ENCODE measurements at places on chromosomes 1 and 21.
A peak's percentile ranks its signal among the peaks of the same experiment; 100 is the strongest.

DNA sequence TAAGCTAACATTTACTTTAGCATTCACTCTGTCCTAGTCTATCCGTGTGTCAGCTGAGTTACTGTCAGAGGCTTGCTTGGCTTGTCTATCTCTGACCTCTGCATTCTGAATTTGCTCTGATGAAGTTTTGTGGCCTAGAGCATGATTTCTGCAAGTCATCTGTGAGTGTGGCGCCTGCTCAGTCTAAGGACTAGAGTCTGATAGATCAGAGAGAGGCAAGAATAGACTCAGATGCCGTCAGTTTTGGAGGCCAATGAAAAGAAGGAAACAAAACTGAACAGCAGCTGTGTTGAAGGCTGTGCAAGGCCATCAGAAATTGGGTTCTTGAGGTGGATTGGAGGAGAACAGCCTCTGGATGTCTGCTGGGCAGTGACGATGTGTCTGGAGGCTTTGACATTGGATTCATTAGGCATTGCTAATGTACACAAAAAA is 573.1 kb downstream of the USP25 start:
- no peak for DNase-seq

DNA sequence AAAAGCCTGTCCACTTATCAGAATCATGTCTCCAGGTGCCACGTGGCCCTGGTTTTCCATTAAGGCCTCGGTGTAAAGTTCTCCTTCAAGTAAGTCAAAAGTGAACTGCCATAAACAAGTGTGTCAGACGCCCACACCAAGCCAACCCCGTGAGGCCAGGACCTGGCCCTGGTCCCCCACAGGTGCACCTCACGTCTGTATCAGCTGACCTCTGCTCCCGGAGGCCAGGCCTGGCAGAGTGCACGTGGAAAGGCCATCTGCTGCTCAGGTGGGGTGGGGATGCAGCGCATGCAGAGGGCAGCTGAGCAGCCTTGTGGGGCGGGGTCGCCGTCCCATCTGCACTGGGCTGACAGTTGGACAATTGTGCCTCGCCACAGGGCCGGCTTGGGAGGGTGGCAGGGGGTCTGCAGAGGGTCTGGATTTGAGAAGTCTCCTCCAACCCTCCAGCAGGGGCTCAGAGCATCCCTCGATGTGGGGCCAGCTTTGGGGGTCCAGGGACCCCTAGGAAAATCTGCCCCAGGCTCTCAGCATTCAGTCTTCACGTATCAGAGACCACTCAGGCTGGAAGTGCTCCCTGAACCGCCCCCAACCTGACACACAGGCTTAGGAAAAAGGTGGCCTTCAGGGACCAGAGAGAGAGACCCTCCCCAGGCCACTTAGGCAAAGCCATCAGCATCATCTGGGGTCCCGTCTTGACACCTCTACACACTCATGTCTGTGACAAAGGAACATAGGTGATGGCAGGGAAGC is 3.0 kb downstream of the SLC19A1 start:
- DNase-seq: no peak

DNA sequence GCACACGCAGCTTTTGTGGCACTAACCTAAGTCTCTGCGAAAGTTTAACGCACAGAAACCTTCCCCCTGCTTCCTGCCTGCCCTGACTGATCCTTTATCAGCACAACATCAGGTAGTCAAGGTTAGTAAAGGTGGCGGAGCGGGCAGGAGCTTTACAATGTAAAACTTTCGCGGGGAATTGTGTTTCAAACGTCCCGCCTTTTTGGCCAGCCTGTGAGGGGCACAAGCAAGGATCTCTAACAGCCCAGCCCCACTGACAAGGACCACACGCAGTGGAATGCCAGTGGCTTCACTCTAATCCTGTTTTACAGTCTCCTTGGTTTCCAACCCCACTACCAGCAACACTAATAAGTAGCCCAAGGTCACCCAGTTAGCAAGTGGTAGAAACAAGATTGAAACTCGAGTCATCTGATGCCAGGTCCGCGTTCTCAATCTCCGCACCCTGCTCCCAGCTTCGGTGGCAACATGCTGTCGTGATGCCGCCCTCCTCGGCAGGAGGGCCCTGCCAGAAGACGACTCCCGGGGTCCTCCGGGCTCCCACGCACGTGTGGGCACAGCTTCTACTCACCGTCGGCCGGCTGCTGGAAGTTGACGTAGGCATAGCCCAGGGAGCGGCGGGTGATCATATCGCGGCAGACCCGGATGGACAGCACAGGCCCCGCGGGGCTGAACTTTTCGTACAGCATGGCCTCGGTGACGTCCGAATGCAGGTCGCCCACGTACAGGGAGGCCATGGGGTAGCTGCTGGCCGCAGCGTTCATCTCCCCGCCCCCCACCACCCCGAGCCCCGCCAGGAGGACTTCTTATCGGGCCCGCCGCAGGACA is 1.2 kb downstream of the PABPC4 start:
- peak; percentile 27 for DNase-seq

- DNase-seq: no peak
Observed at GRCh38 chr1:228063251-228064191, 19.0 kb upstream of the ARF1 start.

GRCh38 chr1:33032126-33032869 is 4.4 kb downstream of the AK2 start:
- DNase-seq: no peak

DNA sequence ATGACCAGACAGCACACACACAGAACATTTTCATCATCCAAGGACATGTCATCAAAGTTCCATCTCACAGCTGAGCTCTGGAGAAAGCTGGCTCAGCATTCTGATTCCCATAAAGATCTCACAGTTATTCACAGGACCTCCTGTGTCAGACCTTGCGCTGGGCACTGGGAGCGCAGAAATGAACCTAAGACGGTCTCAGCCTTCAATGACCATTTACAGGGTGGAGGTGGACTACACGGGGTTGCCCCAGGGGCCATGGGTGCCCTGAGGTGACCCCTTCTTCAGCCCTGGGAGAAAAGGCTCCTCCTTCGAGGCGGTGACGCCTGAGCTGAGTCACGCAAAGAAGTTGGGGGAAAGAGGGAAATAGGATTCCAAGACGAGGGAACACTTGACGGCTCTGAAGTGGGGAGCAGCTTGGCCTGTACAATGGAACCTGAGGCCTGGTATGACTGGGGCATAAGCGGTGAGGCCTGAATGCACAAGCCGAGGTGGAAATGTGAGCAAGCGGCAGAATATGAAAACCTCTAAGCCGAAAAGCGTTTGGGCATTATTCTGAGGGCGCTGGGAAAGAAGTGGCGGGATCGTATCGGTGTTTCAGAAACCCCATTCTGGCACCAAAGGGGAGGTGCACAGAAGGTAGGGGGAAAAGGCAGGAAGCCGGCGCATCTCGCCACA is 797 bp downstream of the CC2D1B start:
- no peak for DNase-seq

DNA sequence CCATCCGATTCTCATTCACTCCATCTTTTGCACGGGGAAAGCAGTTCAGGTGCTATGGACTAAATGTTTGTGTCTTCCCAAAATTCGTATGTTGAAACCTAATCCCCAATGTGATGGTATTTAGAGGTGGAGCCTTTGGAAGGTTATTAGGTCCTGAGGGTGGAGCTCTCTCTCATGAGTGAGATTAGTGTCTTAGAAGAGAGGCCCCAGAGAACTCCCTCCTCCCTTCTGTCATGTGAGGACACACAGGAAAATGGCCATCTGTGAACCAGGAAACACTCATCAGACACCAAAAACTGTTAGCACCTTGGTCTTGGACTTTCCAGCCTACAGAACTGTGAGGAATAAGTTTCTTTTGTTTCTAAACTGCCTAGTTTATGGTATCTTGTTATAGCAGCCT is 15.8 kb upstream of the CCDC190 start:
- DNase-seq: no peak

GRCh38 chr1:152034654-152035538 is 1.9 kb downstream of the S100A11 start:
- peak; percentile 32 for DNase-seq

DNA sequence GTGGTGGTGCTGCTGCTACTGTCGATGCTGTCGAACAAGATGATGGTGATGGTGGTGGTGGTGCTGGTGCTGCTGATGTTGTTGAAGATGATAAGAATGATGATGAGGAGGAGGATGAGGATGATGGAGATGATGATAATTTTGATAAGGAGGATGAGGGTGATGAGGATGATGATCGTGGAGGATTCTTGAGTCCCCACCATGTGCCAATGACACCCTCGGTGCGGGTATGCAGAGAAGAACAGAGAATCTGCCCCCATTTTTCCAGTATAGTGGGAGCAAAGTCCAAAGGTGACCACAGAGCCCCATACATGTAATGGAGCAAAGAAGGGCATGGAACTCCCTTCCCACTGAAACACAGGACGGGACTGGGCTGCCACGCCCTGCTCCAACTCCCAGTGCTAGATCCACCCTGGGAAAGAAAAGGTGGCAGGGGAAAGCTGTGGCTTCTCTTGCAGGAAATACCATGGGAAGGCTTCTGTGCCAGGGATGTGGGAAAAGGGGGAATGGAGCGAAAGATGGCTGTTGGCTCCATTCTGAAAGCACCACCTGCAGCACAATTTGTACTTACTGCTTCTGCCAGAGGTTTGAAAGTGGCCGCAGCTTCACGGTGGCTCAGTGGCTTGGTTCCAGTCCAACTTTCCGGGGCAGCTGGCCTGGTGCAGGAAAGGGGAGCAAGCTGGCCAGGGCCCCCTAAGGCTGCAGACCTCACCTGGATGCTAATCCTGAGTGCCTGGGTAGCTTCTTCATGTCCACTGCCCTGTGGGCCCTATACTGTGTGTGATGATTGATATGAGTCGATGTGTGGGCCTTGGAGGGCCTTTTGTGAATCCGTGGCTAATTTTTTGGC is 387.2 kb upstream of the VAMP3 start:
- no peak for DNase-seq

- no peak for DNase-seq
Observed at GRCh38 chr21:39776589-39776988, 31.6 kb downstream of the IGSF5 start.

- DNase-seq: no peak
Observed at GRCh38 chr1:22318279-22318981, 133.2 kb upstream of the ZBTB40 start.

DNA sequence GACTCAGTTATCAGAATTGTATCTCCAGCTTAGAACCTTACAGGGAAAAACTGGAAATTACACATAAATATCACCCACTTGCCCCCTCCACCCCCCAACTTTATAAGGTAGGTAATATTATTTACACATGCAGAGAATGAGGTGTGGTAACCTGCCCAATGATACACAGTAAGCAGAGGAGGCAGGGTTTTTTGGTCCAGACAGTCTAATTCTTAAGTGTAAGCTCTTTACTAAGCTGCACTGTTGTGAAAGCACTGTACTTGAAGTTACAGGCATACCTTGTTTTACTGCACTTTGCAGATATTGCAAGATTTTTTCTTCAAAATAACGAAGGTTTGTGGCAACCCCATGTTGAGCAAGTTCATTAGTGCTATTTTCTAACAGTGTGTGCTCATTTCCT is 24.8 kb upstream of the MYOCOS start:
- DNase-seq: no peak

GRCh38 chr1:180611016-180611930 is 20.5 kb upstream of the XPR1 start:
- DNase-seq: no peak

DNA sequence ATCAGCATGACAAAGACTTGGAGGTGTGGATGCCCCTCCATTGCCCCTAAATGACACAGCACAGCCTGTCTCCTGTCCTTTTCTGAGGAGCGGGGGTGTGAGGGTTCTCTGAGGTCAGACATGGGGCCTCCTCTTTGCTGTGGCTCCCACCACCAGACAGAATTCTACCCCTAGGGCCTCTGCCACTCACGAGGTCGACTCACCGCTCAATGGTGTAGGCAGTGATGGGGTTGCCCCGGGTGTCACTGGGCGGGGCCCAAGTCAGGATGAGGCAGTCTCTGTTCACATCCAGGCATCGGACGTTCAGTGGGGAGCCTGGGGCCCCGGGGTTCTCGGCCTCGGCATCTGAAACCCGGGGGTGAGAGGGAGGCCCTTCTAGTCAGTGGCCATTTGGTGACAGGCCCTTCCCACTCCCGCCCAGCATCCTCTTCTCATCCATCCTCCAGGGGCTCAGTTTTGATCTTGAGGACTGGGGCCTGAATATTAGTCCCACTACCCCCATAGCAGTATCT is 19.9 kb downstream of the MYOM3 start:
- no peak for DNase-seq

- DNase-seq: no peak
Observed at GRCh38 chr1:41046347-41046775, 24.8 kb upstream of the SLFNL1 start.

GRCh38 chr1:26530895-26531598 is 1.5 kb downstream of the RPS6KA1 start:
- no peak for DNase-seq

- no peak for DNase-seq
Observed at GRCh38 chr1:5982276-5982675, 9.9 kb downstream of the NPHP4 start.

- no peak for DNase-seq
Observed at GRCh38 chr21:37214952-37215351, 52.2 kb downstream of the VPS26C start.

- DNase-seq: no peak
Observed at GRCh38 chr1:61556631-61557030, 168.3 kb downstream of the TM2D1 start.

- DNase-seq: no peak
Observed at GRCh38 chr1:109083501-109083900, 7.1 kb upstream of the TMEM167B start.
